Esophagus squamous epithelium (tissue), 5 donors: ENCODE measurements at places on chromosomes 3 and 15.

DNA sequence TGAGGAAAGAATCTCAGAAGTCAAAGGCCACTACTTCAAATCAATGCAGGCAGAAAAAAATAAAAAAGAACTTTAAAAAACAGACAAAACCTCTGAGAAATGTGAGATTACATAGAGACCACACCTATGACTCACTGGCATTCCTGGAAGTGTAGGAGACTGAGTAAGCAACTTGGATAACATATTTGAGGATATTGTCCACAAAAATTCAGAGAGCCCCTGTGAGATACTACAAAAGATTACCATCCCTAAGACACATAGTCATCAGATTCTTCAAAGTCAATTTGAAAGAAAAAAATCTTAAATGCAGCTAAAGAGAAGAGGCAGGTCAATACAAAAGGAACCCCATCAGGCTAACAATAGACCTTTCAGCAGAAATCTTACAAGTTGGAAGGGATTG is 887.3 kb downstream of the NTRK3 start:
- DNase-seq = no peak

DNA sequence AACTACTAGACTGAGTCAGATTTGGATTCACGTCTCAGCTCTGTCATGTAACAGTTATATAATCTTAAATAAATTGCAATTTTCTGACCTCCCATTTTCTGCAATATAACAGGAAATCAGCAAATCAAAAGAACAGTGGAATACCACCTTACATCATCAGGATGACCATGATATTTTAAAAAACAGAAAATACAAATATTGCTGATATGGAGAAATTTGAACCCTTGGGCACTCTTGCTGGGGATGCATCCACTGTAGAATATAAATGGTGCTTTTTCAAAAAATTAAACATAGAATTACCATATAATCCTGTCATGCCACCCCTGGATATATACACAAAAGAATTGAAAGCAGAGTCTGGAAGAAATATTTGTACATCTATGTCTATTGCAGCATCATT is 982.5 kb downstream of the TBL1XR1 start:
- no peak for DNase-seq

- no peak for DNase-seq
Observed at GRCh38 chr3:35705904-35706303, 66.6 kb downstream of the ARPP21 start.

DNA sequence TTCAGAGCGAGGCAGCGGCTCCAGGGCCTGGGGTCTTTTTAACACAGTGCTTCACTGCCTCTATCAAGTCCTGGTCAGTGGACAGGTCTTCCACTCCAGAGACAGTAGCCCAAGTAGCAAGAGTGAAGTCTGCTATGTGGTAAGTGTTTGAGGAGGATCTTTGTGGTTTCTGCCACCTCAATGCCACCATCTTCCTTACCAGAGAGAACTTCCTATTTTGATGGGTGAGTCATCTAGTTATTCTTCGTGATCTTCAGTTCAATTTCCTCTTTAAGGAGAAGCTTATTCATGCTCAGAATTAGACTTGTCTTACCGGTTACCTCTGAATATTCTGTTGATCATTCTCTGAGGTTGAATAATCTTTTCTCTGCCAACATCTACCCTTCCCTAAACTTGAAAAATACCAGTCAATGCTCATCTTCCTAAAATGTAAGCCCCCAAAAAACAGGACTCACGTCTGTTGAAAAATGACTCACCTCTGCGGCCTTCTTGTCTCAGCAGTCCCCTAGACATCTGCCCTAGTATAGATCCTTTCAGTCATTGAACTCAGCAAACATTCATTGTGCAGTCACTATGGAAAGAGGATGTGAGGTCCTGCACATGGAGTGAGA is 32.2 kb upstream of the BCL6 start:
- DNase-seq = no peak

- no peak for DNase-seq
Observed at GRCh38 chr15:42045211-42045615, 24.4 kb upstream of the PLA2G4E start.

DNA sequence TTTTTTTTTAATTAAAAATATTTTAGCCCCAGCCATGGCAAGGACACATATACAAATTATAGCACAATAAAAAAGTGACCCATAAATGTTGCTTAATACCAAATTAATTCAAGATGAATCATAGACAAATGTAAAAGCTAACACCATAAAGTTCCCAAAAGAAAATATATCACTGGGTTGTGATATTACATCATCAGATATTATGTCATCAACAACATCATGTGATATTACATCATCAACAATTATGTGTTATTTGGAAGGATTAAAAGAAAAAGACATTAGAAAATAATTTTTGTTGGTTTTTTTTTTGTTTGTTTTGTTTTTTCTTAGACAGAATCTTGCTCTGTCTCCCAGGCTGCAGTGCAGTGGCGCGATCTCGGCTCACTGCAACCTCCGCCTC is 34.5 kb upstream of the ABHD10 start:
- DNase-seq = no peak

- DNase-seq = no peak
Observed at GRCh38 chr3:98735761-98736269, 27.3 kb upstream of the ST3GAL6 start.

DNA sequence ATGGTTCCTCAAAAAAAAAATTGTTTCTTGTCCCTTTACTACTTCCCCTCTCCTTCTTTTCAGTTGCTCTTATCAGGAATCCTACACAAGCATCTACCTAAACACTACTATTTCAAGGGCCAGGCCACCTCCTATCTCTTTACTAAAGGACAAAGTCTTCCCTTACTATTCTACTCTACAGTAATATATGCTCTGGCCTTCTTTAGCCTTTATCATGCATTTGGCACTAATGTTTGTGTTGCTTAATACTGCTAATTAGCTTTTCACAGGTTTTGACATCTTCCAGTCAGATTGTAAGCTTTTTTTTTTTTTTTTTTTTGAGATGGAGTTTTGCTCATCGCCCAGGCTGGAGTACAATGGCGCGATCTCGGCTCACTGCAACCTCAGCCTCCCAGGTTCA is 5.3 kb downstream of the CEP19 start:
- DNase-seq = no peak

GRCh38 chr3:196016485-196016884 is 65.4 kb downstream of the TFRC start:
- no peak for DNase-seq

DNA sequence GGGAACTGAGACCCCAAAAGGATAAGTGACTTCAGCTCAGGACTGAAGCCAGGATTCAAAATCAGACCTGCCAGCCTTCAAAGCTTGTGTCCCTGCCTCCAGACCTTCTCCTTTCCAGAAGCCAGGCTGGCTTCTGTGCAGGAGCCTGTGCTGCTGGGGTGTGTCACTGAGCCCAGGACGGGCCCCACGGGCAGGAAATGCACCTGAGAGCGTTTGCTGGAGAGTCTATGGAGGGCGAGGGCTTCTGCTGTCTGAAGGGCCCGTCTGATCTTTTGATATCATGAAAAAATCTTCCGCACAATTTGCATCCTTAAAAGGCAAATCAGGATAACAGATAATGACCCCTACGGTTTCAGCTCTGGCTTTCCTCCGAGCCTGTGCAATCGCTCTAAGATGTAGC is 125.4 kb downstream of the FAM43A start:
- no peak for DNase-seq

DNA sequence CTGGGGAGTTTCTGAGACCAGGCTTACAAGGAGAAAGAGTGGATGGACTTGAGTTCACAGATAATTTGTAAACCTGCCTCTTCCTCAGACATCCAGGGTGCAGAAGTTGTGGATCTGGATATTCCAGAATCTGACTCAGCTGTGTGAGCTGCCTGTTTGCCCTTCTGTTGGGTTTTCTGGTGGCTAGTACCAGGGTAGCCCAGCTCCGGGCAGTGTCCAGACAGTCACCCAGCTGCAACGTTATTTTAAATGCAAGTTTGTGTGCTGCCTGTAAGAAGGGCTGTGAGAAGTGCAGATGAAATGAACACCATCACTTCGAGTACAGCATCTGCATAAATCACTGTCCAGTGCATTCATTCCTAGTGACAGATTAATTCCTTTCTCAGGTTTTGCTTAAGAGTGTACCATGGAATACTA is 1053.0 kb downstream of the TUSC7 start:
- DNase-seq = no peak

DNA sequence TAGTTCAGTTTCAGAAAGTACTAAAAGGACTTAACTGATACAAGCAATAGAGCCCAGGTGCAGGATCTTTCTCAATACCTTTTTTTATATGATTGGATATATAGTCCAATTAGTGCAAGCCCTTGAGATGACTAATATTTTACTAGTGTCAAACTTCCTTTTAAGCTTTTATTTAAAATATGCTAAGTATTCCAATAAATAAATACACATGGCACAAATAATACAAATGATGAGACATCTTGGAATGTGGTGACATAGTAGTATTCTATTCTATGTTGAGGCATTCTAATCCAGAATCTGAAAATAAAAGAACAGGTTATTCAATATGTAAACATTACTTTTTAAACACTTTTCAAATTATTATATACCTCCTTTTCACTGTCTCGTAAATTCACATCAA is 670.0 kb downstream of the SI start:
- DNase-seq = no peak

DNA sequence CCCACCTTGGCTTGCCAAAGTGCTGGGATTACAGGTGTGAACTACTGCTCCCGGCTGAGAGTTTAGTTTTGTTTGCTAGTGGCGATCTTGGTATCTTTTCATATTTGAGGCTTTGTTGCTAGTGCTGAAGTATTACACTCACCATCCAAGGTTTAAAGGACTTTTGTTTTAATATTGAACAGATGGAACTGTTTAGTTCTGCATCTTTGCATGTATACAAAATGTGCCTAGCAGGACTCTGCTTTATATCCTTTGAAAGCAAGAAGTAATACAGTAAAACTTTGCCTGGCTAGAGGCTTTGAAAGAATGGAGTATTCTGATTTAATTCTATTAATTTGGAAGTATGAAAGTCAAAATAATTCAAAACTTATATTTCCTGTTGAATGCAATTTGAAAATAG is 77.8 kb upstream of the CHRNB4 start:
- no peak for DNase-seq

GRCh38 chr3:19489936-19490335 is 341.6 kb downstream of the KCNH8 start:
- no peak for DNase-seq

DNA sequence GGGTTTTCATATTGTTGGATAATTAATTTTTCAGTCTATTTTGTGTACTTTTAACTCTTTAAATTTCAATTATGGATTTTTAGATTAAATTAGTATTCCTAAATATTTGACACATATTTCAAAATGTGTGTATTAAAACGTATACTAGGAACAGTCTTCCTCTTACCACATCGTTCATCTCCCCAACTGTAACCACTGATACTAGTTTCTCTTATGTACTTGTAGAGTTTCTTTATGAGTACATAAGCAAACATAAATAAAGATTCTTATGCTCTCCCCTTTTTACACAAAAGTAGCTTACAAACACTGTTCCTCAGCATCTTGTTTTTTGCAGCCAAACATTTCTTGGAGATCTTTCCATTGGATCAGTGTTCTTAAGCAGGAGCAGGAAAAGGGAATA is 45.9 kb downstream of the CMSS1 start:
- no peak for DNase-seq

- no peak for DNase-seq
Observed at GRCh38 chr3:108202834-108203233, 19.4 kb downstream of the IFT57 start.

DNA sequence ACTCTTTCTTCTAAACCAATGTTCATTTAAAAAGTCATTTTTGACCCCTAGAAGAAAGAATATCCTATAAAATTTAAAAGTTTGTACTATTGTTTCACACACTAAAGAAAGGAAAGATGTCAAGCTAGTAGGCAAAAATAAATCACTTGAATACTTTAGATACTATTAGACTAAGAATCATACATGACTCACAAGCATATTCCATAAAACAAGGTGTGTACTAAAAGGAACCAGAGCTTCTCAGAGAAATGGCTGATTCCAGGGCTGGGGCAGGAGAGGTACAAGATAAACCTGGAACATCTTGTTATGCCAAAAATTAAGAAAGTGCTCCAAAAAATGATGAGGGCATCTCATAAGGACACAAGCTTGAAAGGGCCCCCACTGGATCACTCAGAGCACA is 8.7 kb downstream of the DLG1 start:
- DNase-seq = no peak

DNA sequence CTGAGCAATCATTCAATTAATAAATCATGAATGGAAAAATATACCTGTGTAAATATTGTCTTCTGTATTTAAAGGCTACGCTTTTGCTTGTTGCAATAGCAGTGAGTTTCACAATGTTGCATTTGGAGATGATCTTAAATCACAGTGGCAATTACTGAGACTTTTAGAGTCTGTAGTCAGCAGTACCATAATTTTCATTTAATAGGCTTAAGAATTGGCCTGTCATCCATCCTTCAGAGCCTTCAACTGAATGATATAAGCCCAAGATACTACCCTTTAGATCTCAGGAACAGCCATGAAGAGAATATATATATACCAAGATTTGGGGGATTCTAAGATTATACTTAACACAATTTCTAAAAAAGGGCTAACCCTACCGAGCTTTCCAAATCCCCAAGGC is 458.1 kb downstream of the GBE1 start:
- no peak for DNase-seq
